ENCODE measurements at places on chromosomes 3 and 15.

DNA sequence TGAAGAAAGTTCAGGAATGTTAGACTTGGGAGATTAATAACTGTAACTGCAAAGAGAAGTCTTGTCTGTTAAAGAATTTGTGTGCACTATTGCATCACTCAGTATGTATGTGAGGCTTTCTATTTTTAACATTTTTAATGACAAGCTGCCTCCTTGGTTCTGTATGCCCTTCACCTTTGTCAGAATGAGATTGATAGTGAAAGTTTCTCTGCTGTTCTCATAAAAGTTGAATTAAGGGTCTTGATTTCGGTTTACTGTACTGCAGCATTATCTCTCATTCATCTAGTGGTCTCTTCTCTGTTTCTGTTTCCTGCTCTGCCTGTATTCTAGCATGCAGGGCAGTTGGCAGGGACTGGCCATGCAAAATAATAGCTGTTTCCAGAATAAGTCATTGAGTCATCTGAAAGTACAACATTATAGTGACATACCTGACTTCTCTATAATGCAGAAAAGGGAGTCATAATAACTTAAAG lies 454.9 kb downstream of the IL5RA start:
- DNase-seq: peak; percentile 44

- DNase-seq: peak; percentile 70
Observed at GRCh38 chr15:63232943-63233342, 43.5 kb downstream of the RAB8B start.

DNA sequence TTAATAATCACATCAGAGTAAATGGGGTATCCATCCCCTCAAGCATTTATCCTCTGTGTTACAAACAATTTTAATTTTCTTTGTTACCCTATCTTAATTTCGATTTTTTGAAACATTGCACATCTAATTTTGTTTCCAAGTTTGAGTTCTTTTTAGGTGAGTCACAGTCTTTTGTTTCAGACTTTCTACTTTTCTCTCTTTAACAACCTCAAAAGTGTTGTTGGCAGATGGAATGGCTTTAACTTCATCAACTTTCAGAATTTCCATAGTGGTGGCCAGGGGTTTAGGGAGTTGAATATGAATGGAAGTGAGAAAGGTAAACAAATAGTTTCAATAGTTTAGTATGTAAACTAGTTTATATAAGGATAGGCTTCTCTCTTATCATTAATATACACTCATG lies 223.0 kb upstream of the MLF1 start:
- DNase-seq: no peak

DNA sequence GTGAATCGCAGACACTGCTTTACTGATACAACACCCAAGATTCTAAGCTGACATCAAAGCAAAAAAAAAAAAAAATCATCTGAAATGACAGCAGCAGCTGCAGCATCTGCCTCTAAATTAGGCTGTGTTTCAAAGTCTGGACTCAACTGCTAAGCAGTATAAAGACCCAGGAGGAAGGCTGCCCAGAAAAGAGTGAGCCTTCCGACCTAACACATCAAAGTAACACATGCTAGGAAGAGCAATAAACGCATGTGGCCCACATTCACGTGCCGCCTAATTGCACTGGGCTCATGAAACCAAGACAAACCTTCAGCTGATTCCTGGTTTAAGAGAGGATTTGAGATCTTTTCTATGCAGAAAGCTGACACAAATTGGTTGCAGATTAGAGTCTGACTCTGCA lies 317.1 kb downstream of the ZIC4 start:
- DNase-seq: no peak

- no peak for DNase-seq
Observed at GRCh38 chr15:40322531-40323238, 807 bp upstream of the INAFM2 start.

DNA sequence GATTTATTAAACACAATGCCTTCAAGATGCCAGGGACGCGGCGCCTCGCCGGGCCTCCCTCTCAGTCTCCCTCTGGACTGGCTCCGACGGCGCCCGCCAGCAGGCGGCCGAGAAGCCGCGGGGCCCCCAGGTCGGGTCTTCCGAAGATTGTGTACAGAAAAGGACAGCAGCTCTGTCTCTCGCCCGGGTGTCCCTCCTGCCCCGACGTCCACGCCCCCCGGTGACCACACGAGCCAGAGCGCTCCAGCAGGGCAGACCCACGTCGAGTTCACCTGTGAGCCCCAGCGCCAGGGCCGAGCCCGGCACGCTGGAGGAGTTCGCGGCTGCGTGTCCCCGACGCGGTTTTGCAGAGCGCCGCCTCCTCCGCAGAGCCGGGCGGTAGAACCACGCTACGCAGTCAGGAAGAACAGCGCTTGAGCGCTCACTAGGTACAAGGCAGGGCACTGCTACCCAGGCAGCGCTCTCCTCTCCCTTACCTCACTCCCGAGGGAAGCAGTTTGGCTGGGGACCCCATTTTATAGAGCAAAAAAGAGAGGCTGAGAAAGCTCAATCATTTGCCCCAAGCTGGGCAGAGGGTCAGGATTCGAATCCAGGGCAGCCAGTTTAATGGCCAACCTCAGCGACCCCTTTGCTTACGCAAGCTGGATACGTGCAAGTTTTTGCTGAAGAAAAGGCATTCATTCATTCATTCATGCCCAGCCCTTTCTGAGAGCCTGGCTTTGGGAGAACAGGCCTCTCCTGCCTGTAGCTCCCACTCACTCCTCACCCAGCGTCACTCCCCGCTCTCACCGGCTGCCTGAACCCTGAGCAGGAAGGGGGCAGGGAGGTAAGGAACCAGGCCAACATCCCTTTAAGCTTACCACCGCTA lies 3.0 kb upstream of the TLE3 start:
- DNase-seq: peak; percentile 91

GRCh38 chr3:39107388-39108199 lies at the start of the genes GORASP1 and TTC21A:
Gene GORASP1 (minus strand): TSS chr3:39107627. CDS start chr3:39107541, 86 bp downstream.
Gene TTC21A (plus strand): TSS chr3:39107680. CDS start chr3:39107838, 158 bp downstream.
- DNase-seq: peak; percentile 86

GRCh38 chr3:94110854-94111253 lies 48.0 kb downstream of the NSUN3 start:
- DNase-seq: no peak

- no peak for DNase-seq
Observed at GRCh38 chr3:148828136-148828690, 602 bp downstream of the CPB1 start.

DNA sequence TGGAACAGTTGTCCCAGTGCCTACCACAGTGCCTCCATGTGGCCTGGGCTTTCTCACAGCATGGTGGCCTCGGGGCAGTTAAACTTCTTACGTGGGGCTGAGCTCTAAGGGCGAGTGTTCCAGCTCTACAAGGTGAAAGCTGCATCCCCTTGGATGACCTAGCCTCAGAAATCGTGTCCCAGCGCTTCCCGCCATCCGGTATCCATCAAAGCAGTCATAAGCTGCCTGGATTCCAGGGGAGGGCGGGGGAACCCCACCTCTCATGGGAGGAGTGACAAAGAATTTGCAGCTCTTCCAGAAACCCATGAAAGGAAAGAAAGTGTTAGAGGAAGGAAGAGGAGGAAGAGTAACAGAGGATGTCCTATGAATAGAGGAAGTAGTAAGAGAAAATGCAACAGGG lies 45.8 kb upstream of the CCDC174 start:
- no peak for DNase-seq

GRCh38 chr15:72312605-72313447 lies 7.1 kb downstream of the CELF6 start:
- DNase-seq: peak; percentile 55

- no peak for DNase-seq
Observed at GRCh38 chr3:64892671-64893309, 205.0 kb upstream of the ADAMTS9 start.

DNA sequence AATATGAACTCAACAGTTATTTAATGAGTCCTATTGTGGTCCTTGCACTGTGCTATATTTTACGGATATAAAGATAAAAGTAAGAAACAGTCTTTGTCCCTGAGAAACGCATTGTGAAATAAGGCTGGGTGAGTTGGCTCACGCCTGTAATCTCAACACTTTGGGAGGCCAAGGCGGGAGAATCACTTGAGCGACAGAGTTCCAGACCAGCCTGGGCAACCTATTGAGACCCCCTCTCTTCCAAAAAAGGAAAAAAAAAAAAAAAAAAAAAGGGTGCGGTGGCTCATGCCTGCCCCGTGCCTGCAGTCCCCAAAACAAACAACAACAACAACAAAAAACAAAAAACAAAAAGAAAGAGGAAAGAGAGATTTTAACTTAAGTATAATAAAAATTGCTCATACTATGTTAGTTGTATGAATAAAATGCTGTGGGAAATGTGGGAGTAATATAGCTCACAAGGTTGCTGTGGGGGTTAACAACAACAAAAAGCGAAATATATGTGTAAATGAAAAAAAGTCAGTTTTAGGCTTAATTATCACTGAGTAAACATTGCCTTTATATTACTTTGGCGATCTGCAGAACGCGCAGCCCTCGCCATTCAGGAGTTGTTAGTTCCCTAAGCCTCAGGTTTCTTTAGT lies 461 bp upstream of the FNDC3B start:
- DNase-seq: peak; percentile 75

- peak; percentile 34 for DNase-seq
Observed at GRCh38 chr3:171984883-171985282, 54.5 kb upstream of the FNDC3B start.
